ENCODE measurements at places on chromosomes 2 and 18.

GRCh38 chr2:1010415-1010930 lies 59.8 kb downstream of the SNTG2 start:
- no peak for DNase-seq

- DNase-seq = peak; percentile 23
Observed at GRCh38 chr18:26470011-26470637, 78.2 kb downstream of the KCTD1 start.

- no peak for DNase-seq
Observed at GRCh38 chr2:183935005-183935404, 663.3 kb upstream of the ZNF804A start.

DNA sequence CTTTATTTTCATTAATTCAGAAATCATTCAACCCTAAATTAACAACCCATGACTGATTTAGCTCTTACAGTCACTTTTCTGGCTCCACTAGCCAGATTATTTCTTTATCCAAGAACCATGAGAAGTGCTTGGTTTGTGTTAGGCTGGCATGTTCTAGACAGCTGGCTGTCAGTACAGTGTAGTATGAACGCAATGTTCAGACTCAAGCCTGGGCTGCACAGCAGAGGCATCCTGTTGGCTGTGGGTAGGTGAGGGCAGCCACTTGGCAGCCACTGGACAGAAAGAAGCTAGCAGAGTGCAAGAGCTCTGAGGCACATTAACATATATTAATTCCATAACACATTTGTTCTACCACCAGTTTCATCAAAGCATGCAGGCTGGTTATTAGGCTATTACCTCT lies 522.9 kb upstream of the FSHR start:
- no peak for DNase-seq

- DNase-seq = no peak
Observed at GRCh38 chr2:239178484-239178883, 222.3 kb downstream of the HDAC4 start.

GRCh38 chr2:194686569-194686968 lies 970.5 kb upstream of the SLC39A10 start:
- DNase-seq = no peak

- no peak for DNase-seq
Observed at GRCh38 chr2:238929242-238930081, 81.6 kb downstream of the TWIST2 start.

DNA sequence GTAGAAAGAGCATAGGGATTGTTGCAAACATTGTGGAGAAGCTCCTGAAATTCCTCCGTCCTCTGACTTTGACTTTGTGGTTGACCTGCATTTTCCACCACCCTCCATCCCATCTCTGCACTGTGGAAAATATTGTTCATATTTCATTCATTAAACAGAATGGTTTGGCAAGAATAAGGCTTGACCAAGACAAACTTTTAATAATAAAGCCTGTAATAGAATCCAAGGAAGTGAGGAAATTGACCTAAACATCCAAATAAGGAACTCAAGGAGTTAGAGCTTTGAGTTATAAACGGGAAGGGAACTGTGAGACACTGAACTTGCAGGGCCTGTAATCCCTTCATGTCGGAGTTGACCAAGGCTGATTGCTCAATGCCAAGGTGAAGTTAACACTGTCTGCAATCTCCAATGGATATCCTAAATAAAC lies 115.2 kb downstream of the GFPT1 start:
- DNase-seq = peak; percentile 59

- DNase-seq = no peak
Observed at GRCh38 chr18:49155410-49155809, 204.6 kb upstream of the SMAD7 start.

DNA sequence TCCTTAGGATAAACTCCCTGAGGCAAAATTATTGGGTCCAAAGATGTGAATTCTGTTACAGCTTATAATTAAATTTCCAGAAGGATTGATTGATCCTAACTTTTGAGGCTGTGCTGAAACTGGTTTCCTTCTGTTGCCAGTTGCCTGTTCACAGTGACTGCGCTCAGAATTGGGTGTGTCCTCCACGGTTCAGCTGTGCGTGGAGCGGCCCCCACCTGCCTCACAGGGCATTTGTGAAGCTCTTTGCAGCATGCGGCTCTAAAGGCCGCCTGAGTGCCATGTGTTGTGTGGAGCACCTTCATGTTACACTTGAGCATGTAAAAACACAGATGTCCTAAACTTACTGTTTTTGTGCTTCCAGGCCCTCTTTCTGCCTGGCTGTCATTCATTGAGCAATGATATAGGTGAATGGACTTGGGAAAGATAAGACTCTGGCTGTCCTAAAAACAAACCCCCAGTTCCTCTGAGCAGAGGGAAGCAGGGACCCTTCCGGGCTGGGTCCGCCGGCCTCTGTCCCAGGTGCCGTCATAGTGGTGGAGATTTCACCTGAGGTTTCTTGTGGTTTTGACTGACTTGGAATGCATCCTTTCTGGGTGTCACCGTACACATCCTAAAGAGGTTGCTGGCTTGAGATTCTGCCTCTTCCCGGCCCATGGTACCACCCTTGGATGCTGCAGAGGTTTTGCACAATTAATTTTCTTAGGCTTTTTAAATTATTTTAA lies 173.6 kb downstream of the LDLRAD4 start:
- DNase-seq = no peak

DNA sequence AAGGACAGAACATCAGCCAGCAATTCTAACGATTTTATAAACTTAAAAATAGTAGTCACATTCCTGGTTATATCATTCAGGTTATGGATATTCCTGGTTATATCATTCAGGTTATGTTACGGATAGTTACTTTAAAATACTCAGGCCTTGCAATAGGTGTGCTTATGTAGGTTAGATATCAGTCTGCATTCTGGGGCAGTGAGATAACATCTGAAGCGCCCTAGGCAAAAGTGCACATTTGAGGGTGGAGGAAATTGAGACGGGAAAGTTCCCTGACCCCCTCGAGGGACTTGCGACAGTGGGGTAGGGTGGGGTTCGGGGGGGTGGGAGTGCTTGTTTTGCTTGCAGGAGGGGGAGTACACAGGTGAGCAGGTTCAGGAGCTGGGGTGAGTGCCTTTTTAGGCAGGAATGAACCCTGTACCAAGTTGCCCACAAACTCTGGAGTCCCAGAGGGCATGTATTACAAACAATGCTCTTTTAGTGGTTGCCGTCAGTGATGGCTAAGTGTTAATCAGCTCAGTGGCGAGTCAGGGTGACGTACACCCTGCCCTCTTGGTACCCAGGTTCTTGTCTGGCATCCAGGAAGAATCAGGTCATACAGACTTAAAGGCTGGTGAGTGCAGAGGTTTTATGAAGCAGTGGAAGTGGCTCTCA lies 31.8 kb downstream of the CREG2 start:
- no peak for DNase-seq

DNA sequence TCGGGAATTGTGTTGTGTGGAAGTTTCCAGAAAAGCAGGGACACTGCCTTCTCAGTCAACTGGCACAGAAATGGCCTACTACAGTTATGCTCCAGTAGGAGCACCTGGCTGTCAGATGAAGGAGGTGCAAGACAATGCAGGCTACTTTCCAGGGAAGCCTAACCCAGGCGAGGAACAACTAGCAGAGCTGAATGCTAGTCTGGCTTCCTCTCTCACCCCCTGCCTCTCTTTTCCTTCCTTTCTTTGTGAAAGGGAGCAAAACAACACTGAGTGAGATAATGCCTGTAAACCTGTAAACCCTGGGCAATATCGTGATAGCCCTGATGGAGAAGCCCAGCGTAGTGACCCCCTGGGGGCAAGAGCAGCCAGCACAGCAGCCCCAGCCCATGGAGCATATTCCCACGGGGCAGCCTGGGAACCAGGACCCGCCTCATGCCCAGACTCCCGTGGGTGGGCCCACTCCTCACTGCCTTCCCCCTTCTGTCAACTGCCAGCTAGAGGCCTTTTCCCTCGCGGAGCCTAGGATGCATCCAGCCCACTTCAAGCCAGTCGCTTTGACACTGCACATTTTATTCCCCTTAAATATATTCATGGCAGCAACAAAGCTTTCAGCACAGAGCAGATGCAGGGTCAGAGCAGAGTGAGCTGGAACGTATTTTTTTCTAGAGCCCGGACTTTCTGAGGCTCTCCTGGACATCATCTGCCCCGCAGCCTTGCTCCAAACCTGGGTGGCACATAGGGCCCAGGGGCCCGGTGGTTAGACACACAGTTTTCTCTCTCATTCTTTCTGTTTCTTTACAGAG lies 77.0 kb downstream of the PDCL3 start:
- DNase-seq = no peak

- DNase-seq = no peak
Observed at GRCh38 chr18:365651-366050, 97.8 kb upstream of the THOC1 start.

DNA sequence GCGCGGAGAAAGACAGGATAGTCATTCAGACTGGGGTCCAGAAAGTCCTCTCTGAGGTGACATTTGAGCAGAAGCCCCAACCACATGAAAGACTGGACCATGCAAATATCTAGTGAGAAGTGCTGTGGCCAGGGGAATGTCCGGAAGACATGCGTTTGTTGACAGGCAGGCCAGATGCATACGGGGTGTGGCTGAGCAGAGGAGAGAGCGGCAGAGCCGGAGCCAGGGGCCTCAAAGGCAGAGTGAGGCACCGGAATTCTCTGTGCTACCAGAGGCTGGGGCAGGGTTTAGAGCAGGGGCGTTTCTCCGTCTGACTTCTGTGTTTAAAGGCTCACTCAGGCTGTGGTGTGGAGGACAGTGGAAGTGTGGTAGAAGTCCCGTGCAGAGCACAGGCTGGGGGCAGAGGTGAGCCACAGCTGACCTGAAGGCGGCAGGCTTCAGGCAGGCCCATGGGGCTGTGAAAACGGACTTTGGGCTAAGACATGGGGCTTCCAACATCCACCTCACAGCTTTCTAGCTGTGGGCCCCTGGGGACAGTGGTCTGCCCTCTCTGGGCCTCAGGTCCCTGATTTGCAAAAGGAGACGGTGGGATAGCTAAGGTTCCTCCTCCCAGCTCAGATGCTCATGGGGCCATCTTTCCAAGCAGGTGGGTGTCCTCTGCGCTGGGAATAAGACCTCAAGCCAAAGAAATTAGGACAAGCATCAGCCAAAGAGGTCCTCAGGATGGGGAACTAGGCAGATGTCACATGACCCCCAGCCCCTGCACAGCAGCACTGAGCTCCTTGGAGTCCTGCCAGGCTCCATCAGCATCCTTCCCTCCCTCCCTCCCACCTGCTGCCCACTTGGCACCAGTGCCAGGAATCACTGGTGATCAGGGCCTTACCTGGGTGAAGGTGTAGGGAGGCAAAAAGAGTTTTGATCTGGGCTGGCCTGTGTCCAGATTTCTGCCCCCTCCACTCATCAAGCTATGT lies 11.2 kb downstream of the RUFY4 start:
- DNase-seq = no peak

DNA sequence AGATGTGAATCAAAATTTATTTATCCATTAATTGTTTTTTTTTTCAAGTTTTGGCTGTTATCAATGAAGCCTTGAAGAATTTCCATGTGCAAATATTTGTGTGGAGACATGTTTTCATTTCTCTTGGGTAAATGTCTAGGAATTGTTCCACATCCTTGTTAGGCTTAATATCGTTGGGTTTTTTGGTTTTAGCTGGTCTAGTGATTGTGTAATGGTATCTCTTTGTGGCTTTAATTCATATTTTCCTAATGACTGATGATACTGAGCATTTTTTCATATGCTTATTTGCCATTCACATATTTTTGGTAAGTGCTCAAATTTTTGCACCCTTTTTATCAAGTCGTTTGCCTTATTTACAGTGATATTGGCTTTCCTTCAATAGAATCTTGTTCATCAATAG lies 250.3 kb upstream of the EPHA4 start:
- no peak for DNase-seq

- peak; percentile 78 for DNase-seq
Observed at GRCh38 chr2:71576541-71576940, 123.2 kb downstream of the DYSF start.

DNA sequence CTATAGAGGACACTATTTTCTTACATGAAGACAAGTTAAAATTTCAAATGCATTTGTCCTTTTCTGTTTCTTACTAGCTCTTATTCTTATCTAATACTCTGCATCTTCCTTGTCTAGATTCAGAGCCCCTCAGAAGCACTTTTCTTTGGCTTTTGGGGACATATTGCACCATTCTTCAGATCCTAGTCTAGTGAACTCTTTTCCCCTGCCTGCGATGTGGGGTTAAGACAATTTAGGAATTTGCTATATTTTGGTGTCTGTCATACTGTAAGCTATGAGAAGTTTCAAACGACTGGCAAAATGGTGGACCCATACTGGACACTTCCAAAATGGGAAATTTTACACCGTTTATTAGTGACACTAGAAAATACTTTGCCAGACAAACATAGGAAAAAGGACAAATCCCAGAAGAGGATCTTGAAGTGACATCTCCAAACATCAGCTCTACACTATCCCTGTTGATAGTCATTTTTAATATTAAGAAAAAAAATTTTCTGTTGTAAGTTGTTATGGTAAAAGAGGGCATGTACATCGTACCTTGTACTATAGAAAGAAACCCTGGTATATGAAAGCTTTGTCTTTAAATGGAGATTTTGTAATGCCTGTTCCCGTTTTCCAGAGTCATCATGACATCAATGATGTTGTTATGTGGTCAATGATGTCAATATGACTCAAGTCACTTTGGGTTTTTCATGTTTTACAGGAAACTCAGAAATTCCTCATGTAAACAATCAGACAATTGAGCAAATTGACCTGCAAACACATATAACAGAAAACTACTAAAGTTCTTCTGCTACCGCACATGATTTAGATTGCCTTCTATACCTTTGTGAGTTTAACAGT lies 4.4 kb upstream of the KYNU start:
- DNase-seq = no peak

DNA sequence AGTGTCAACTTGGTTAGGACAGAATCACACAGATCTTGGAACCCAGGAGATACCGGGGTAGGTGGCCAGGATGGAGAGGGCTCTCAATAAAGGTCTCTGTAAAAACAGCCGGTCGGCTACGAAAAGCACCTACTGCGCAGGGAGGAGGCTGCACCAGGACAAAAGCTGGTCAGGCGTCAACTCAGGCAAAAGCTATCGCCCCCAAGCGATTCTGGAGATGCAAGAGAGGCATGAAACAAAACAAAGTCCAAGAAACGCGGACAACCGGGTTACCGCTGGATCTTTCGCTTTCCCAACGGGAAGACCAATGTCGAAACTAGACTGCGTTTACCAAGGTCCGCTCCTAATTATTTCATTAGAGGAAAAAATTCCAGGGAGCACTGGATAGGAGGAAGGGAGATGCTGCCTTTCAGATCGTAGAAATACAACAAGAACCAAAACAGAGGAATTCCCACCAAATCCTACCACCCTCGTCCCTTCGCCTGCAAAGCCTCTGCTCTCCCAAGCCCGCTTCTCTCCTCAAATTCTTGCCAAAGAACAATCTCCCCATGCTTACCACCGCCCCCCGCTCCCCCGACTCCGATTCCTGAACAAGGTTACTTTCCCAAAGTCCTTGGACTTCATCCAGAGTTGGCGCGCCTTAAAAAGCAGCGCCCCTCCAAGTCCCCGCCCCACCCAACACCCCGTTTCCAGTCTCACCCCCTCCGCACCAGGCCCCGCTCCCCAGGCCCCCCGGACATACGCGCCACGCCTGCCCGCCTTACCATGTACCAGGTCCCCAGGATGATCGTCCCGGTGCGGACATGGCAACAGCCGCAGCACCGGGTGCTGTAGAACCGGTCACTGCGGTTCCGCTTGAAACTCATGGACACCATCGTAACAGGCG lies 539 bp downstream of the LAPTM4A start:
- peak; percentile 85 for DNase-seq

- DNase-seq = no peak
Observed at GRCh38 chr2:66017763-66018162, 417.2 kb upstream of the MEIS1 start.

- no peak for DNase-seq
Observed at GRCh38 chr2:8442833-8443486, 238.9 kb upstream of the ID2 start.

GRCh38 chr2:109382951-109383350 lies 230.8 kb downstream of the SEPTIN10 start:
- DNase-seq = peak; percentile 75

Data from muscle of back (tissue), 13 donors.